IPS-NIHi11 (cell line): ENCODE measurements at places on chromosomes 6 and 20.

- no peak for DNase-seq
These were observed 153.1 kb downstream of the DST start for GRCh38 chr6:56489559-56489958.

GRCh38 chr6:13436399-13437217, 50.8 kb downstream of the GFOD1 start:
- DNase-seq = no peak

DNA sequence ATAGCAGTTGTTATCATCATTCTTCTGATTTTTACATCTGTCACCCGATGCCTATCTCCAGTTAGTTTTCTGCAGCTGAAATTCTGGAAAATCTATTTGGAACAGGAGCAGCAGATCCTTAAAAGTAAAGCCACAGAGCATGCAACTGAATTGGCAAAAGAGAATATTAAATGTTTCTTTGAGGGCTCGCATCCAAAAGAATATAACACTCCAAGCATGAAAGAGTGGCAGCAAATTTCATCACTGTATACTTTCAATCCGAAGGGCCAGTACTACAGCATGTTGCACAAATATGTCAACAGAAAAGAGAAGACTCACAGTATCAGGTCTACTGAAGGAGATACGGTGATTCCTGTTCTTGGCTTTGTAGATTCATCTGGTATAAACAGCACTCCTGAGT, 2.1 kb downstream of the CALHM6 start:
- DNase-seq = no peak

DNA sequence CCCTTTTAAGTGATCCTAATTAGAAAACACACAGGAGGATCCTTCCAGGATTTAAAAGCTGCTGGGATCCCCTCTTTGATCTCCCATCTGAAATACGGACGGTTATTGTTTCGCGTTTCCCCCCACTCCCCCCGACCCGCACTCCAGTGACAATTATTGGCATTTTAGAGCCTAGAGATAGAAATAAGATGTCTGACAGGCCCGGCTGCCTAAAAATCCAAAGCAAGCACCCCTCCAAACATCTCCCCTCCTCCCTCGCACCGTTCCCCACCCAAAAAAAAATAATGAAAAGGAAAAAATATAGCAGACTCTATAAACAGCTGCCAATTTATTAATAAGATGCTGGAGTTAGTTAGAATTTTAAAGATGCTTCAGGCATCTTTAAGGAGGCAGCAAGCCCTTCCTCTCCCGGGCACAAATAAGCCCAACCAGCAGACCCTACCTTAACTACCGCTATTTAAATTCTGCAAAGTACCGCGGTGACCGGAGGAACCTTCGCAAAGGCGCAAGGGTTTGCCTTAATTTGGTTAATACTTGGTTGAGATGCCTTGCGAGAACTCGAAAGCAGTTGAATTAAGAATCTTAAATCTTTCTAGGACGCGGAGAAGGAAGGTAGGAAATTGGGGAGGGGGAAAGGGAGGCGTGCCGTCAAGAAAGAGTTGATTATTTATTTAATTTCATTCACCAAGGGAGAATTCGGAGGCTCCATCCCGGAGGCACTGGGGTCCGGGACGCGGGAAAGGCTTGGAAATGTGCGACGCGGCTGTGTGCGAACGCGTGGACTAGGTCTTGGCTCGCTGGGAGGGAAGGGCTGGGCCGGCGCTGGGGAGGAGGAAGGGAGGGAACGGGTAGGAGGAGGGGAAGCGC, 1.5 kb upstream of the ISM1 start:
- no peak for DNase-seq

DNA sequence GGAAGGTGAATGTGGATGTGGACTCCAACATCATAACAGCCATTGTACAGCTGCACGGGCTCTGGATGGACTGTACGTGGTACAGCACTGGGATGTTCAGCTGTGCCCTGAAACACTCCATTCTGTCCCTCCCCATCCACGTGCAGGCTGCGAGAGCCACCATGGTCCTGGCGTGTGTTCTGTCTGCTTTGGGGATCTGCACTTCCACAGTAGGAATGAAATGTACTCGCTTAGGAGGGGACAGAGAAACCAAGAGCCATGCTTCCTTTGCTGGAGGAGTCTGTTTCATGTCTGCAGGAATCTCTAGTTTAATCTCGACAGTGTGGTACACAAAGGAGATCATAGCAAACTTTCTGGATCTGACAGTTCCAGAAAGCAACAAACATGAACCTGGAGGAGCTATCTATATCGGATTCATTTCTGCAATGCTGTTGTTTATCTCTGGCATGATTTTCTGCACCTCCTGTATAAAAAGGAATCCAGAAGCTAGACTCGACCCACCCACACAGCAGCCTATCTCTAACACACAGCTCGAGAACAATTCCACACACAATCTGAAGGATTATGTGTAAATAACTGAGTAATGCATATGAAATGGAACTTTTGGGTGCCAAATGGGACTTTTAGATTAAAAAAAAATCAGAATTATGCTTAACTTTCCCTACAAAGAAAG, 12.1 kb downstream of the CLDN20 start:
- DNase-seq = no peak

DNA sequence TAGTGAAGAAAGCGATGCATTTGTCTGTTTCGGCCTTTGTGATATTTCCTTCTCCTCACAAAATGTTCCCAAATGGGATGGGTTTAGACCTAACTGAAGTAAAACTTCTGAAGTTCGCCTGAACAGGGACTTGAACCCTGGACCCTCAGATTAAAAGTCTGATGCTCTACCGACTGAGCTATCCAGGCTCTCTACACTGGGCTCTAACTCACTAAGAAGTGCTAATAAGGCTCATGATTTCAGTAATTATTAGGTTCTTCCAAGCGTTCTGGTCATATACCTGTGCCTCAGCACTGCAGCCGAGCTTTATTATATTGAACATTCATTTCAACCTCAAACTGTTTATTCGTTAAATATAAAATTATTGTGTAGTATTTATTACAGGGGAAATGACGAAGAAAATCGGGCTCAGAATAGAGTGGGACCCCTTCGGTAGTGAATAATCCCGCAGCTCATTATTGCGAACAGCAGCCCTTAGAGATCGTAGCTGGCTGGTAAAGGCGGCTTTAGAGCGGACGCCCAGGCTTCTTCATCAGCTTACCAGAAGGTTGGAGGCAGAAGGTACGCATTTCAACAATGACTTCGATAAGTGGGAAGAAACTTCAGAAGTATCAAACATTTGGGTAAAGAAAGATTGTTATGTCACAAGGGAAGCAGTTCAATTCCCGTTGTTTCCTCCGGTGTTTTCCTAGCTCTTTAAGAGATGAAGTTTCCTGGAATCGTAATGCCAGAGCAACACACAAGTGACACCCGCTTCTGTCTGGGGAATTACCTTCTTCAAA, 119.0 kb upstream of the ZNF184 start:
- DNase-seq = peak; percentile 29

DNA sequence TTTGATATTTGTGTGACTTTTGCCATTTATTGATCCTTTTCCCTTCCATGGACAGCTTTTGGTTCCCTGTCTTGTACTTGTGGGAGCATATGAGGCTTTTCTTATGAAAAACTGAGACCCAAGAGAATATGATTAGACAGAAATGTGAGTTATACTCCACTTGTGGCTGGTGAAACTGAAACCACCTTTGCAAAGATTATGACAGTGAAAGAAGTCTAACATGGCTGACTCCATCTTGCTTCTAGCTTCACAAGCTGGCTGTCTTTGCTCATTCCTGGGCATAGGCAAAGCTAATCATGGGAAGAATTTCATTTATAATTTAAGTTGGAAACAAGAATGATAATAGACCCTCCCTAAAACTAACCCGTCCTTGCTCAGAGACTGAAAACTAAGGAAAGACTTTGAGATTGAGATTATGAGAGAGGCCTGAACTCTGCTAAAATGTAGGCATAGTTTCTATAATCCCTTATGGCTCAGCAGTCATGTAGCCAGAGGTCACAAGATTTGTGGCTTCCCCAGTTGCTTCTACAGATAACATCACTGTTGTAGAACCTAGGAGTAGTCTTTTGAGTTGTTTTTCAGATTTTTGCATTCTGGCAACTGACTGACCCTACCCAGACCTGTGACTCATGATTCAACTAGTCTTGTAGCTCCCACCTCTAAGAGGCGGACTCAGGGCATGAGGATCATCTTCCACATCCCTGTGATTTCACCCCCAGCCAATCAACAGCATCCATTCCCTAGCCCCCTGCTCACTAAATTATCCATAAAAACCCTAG, 50.9 kb upstream of the CD2AP start:
- no peak for DNase-seq

- DNase-seq = no peak
These were observed 26.1 kb downstream of the C6orf52 start for GRCh38 chr6:10668126-10668917.

GRCh38 chr6:168647271-168647670, 206.3 kb downstream of the SMOC2 start:
- no peak for DNase-seq

DNA sequence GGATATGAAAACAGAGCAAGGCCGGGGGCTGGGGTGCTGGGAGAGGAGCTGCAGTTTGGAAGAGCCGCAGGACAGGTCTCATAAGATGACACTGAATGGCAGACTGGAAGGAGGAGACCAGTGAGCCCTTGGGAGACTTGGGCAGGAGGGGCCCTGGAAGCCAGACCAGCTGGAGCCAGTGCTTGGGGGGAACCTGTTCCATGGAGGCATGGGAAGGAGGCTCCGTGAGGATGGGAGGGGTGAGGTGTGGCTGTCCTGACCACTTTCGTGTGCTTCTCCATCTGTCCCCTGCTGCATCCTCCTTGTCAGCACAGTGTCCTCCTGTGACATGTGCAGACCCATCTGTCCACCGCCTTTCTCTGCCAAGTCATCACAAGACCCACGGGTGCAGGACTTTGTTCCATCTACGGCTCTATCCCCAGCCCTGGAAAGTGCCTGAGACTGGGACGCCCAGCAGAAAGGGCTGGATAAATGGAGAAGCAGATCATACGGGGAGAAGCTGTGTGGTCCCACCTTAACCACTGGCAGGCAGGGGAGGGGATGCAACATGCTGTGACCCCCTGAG, 84.8 kb upstream of the MPC1 start:
- no peak for DNase-seq

DNA sequence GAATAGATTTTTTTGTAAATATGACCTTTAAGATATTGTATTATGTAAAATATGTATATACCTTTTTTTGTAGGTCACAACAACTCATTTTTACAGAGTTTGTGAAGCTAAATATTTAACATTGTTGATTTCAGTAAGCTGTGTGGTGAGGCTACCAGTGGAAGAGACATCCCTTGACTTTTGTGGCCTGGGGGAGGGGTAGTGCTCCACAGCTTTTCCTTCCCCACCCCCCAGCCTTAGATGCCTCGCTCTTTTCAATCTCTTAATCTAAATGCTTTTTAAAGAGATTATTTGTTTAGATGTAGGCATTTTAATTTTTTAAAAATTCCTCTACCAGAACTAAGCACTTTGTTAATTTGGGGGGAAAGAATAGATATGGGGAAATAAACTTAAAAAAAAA, 130.9 kb downstream of the SULF2 start:
- DNase-seq = no peak

DNA sequence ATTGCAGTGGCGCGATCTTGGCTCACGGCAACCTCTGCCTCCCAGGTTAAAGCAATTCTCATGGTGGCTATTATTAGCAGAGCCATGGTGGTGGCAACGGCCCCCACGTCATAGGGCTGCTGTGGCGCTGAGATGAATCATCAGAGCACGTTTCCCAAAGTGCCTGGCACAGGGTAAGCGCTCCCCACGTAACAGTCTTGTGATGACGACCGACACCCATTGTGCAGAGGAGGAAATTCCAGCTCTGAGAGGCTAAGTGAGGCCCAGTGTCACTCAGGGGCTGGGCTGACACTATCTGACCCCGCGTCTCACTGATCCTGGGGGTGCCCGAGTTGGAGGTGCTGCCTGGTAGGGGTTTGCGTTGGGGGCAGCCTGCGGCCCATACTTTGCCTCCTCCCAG, 16.2 kb downstream of the SUN5 start:
- DNase-seq = no peak

DNA sequence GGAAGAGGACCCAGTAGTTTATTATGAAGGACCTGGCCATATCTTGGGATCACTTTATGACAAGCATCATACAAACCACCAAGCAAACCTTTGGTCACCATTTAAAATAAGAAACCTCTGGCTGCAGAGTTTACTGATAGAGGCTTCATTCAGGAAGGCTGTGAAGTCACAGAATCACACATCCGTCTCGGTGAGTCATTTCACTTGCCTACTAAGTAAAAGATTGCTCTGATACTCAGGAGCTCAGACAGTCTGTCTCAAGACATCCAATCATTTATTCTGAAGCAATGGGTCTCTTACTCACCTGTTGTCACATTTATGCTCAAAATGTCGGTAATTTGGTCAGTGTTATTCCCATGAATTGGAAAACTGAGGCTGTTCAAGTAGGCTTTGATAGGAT, 33.7 kb downstream of the ADGRF5 start:
- DNase-seq = no peak

GRCh38 chr20:37543828-37544227, 16.2 kb upstream of the BLCAP start:
- no peak for DNase-seq

DNA sequence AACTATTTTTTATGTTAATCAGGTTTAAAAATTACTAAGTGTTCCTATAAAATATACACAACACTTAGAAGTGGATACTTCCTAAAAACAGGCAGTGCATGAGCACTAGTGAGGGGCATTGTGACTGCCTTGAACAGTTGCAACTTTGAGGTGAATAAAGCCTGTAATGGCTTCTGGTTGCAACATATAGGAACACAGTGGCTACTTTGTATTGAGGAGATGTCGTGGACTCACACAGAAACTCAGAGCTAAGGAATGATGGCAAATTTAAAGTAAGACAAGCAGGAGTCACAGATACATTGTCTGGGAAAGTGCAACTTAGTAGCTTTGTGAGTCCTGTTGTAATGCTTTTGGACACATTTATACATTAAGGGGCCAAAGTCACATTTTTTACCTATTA, 861 bp upstream of the HLA-A start:
- DNase-seq = no peak

DNA sequence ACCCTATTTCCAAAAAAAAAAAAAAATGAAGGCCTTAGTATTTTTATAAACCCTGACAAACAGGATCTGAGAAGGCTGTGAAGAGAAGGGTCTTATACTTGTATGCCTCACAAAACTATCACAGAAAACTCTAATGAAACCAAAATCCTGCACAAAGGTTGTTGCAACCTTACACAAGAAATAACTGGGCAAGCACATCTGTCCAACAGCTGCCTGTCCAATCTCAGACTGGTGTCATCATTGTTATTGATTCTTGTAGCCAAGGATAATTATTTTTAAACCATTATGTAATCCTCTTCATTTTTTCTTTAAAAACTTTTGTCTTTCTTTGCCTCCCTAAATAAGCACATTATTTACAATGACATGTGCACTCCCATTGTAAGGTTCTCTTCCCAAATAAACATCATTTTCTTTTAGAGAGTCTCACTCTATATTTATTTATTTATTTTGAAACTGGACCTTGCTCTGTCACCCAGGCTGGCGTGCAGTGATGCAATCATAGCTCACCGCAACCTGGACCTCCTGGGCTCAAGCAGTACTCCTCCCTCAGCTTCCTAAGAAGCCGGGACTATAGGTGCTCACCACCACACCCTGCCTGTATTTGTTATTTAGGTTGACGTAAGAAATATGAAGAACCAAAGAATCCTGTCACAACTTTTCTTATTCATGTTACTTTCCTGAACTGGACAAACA, 697.1 kb downstream of the DOK5 start:
- DNase-seq = no peak
